ENCODE measurements at places on chromosomes 16 and 17.
A peak's percentile ranks its signal among the peaks of the same experiment; 100 is the strongest.

DNA sequence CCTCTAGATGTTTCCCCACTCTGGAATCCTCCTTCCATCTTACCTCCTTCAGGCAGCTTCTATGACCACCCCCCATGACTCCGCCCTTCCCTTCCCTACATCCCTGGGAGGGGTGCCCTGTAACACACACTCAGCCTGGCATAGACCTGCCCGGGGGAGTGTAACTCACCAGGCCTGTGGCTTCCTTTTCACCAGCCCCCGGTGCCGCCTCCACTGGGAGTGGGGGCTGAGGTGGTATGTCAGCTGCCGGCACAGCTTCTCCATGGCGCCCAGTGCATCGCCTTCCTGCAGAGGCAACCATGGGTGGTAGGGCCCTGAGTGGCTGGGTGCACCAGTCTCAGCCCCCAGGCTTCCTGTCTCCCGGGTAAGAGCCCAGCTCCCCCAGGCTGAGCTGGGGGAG lies 32.3 kb downstream of the TRPV2 start:
- no peak for DNase-seq

GRCh38 chr16:7820816-7821215 lies 488.2 kb downstream of the RBFOX1 start:
- peak; percentile 2 for DNase-seq

DNA sequence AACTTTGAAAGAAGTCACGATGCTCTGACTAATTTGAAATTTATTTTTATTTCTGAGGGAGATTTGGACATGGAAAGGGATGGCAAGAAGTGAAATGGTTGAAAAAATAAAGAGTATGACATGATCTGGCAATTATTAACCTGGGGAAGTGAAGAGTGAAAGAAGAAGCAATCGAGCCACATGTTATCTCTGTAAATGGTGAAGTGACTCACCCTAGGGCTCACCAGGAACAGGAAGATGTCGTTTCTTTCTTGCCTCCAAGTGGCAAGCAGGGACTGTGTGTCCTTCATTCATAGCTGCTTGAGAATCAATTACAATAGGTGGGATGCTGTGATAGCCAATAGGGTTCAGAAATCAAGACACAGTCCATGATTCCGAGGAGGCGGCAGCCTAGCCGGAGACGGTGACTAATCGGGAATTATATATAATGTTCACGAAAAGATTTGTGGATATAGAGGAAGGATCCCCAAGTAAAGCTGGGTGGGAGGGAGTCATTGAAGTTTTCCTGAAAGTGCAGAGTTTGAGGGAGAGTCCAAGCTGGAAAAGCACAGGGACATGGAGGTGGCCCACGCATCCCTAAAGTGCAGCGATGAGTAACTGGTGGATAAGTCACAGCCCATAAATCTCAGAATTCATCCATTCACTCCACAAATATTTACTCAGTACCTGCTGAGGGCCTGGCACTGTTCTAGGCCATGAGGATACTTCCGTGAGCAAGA lies 18.2 kb upstream of the KRT20 start:
- DNase-seq: no peak

DNA sequence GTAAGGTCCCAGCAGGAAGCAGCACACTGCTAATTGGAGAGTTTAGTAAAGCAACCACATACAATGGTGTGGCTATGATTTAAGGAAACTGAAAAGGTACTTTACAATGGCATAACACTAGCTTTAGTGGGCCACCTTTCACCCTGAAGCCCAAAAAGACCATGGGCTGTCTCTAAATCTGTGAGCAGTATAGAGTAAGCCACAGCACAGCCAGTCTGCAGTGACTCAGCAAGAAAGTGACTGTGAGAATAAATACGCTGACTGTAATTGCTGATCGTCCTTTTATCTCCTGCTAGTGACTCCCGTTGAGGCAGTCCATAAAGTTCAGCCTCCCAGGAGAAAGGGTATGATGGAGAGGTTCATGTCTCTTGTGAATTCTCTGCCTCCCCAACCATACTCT lies 679.8 kb upstream of the KIF2B start:
- DNase-seq: no peak
